8988T (cell line): ENCODE measurements at places on chromosomes 2 and 18.

- no peak for DNase-seq
Observed at GRCh38 chr2:230127195-230127594, 58.5 kb upstream of the SLC16A14 start.

GRCh38 chr18:58545338-58546296 is 83.3 kb downstream of the ALPK2 start:
- DNase-seq = no peak

DNA sequence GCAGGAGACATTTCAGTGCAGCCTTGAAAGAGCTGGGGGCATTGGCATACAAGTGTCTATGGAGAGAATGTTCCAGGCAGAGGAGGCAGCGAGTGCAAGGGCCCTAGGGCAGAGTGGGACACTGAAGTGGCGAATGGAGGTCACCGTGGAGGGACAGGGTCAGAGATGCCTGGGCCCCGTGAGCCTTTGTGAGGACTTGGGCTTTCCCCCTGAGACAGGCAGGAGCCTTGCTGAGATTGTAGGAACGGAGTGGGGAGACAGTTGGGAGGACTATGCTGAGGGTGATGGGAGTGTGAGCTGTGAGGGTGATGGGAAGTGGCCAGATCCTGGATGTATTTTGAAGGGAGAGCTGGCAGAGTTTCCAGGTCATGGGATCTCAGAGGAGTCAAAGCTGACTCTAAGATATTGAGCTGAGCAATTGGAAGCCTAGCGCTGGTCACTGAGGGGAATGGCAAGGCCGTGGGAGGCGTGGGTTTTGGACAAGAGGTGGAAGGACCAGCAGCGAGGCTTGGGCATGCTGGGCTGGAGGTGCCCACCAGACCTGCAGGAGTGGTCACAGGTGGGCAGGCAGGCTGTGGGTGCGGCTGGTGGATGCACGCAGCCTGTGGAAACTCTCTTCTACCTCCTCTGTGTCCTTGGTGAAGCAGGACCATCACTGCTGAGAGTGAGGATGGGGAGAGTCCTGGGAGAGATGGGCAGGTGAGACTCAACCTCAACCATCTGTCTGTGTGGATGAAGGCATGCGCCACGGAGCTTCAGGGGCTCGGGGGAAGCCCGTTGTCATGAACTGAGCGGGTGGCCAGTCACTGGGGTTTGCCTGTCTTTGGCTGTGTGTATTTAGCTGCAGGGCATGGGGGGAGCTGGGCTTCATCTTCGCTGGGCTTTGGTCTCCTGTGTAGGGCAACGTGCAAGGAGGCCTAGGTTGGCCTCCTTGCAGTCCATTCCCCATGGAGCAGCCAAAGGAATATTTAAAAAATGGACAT is 241.2 kb upstream of the HS6ST1 start:
- no peak for DNase-seq

GRCh38 chr18:59266459-59266858 is 6.8 kb downstream of the RAX start:
- DNase-seq = no peak

GRCh38 chr2:17759805-17760204 is 5.9 kb downstream of the GEN1 start:
- DNase-seq = no peak

GRCh38 chr18:54162431-54162830 is 62.0 kb downstream of the MBD2 start:
- no peak for DNase-seq

- DNase-seq = no peak
Observed at GRCh38 chr2:165472922-165473321, 3.4 kb downstream of the CSRNP3 start.

GRCh38 chr2:109410039-109410815 is 203.5 kb downstream of the SEPTIN10 start:
- DNase-seq = no peak

- DNase-seq = no peak
Observed at GRCh38 chr2:171260471-171261424, 100.1 kb upstream of the TLK1 start.

GRCh38 chr18:24427484-24427883 is 1.0 kb downstream of the IMPACT start:
- no peak for DNase-seq

GRCh38 chr2:173124441-173124840 is 48.8 kb downstream of the MAP3K20 start:
- no peak for DNase-seq
